ENCODE measurements at places on chromosomes 4 and X. TPM values are rescaled to one million over a fixed set of nuclear protein-coding genes. Genes with fewer than 3 reads are reported as not detected.

DNA sequence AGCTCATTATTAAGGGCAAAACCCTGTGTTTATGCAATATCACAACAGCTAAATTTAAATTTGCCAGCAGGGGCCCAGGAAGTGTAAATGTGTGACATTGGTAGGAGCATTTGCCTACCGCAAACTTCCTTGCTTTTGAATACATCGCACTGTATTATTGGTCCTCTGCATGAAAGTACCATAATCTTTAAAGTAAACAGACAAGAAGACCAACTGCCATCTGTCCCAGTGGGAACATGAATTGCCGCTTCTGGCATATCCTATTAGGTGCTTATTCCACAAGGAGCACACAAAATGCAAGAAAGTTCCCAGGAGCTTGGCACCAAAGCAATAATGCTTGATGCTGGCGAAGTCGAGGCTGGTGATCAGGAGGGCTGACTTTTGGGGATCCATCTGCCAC, 51.3 kb downstream of the SOD3 start:
- no peak for DNase-seq

GRCh38 chr4:6087669-6088341, 69.6 kb upstream of the C4orf50 start:
- no peak for DNase-seq

- DNase-seq: no peak
These were observed 51.7 kb downstream of the TMEM154 start for GRCh38 chr4:152628128-152628527.

DNA sequence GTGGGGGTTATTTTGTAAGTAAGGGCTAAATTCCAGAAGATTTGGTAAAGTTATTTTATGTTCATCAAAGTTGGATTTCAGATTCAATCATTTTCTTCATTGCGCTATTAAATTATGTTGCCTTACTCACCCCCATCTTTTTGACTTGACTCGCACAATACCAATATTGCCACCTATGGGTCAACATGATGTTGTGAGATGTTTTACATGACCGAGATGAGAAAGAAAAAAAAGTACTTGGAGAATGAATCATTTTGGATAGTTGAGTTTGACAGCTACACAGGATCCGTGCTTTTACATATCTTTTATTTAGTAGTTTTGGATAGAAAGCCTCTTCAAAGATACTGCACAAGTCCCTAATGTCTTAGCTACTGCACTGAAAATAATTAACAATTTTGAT, 224.2 kb upstream of the EMCN start:
- DNase-seq: no peak

The ADRA2C gene
- not detected for polyA plus RNA-seq

DNA sequence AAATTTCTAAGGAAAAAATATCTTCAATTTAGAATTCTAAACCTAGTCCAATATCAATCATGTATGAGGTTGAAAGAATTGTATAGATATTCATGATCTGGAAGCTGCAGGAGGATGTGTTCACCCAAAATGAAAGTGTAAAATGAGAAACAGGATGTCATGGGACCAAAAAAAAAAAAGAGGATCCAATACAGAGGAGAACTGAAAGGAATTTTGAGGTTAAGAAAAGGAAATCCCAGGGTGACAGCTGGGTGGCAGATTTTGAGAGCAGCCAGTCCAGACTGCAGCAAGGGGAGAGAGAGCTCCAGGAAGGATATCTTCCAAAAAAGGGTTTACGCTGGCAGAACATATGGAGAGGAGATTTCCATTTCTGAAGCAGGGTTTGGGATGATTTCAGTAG, 38.9 kb downstream of the TLR10 start:
- no peak for DNase-seq

DNA sequence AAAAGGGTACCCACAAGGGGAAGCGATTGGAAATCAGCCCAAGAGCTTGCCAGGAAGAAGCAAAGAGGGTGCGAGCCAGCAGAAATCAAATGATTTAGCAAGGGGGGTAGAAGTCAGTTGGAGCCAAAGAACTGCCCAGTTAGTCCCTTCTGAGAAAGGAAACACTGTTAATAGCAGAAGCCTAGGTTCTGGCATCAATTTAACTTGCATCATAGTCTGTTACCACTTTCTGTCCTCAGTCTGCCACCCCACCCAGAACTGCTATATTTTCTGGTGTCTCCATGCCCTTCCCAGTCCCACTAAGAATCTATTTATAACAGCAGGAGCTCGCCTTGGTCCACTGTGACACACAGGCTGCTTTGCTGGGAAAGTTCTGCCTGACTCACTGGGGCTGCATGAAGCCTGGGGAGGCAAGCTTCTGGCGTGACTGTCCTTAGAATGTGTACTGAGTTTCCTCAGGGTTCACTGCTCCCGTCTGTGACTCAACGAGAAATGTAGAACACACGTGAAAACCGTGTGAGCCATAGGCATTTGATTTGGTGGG, 157.8 kb upstream of the TTC29 start:
- DNase-seq: no peak

DNA sequence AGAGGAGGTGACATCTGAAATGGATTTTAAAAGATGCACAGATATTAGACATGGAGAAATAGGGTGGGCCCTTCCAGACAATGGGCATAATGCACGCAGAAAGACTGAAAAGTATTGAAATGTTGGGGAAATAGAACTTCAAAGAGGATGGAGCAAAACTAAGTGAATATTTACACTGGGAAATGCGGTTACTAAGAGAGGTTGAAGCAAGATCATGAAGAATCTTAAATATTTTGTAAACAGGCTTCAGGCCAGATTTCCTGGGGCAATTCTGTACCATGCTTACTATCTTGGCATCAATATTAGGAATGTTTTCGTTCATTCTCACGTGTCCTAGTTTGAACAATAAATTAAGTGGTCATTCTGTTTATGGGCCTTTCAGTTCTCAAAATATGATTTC, 216.3 kb downstream of the ADAMTS3 start:
- DNase-seq: no peak

The ADAM29 gene
- polyA plus RNA-seq: not detected

The GSX2 gene
- not detected for polyA plus RNA-seq

Measured in immature natural killer cell (primary cell).